Esophagus muscularis mucosa (tissue), 4 donors: ENCODE measurements at places on chromosomes 11 and 22.
A peak's percentile ranks its signal among the peaks of the same experiment; 100 is the strongest.

- DNase-seq: no peak
- H3K36me3 ChIP-seq: no peaks in the 10 kb centered on the region
These were observed 98.2 kb downstream of the MSANTD4 start for GRCh38 chr11:105923807-105924206.

DNA sequence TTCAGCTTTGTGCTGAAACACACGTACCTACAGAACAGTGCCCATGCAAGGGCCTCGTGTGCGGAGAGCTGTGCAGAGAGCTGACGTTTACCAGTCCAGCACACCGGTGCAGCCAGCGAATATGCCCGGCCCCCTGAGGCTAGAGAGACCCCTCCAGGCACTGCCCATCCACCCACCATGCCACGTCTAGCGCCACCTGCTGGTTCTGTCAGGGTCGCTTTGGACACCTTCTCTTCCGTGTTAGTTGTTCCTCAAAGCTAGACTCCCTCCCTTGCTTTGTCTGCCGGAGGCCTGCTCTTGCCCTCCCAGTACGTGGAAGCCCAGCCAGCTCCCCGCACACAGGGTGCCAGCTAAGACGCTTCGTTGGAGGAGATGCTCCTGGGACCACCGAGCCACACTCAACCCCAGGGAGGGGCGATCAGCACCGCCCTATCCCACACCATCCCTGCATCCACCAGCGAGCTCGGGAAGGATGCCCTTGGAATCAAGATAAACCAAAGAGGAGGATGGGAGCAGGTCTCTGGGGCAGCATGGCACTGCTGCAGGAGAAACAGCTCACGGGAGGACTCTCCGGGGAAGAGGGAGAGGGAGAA lies 43.4 kb downstream of the CPT1A start:
- peaks cover 100% of the 10 kb centered on the region for H3K36me3 ChIP-seq
- peaks cover 7% of the 10 kb centered on the region for H3K4me1 ChIP-seq
- H3K27me3 ChIP-seq: no peaks in the 10 kb centered on the region
- no peak for DNase-seq

DNA sequence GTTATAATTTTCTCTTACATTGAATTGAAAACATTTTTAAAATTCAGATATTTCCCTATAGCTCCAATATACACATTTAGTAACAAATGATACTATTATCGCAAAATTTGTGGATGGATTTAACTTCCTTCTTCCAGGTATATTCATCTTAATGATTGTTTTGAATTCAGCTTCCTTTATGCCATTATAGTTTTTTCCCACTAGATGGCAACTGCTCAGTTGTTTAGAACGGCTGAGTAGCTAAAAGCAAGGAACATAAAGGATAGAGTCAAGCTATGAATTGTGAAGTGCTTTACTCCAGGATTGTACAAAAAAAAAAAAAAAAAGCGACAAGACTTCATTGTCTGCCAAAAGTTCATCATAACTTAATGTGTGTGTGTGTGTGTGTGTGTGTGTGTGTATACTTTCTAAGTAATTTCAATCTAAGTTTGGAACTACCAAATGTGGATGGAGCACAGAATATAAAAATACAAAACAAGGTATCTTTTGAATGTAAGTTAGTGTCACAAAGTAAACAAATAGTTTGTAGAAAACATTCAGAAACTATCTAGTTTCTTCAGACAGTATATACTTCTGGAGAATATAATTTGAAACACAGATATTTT lies 846.4 kb downstream of the DLG2 start:
- H3K4me1 ChIP-seq: no peaks in the 10 kb centered on the region
- H3K4me3 ChIP-seq: no peak overlapping the region
- no peaks in the 10 kb centered on the region for H3K36me3 ChIP-seq
- DNase-seq: no peak
- no peaks in the 10 kb centered on the region for H3K27me3 ChIP-seq

DNA sequence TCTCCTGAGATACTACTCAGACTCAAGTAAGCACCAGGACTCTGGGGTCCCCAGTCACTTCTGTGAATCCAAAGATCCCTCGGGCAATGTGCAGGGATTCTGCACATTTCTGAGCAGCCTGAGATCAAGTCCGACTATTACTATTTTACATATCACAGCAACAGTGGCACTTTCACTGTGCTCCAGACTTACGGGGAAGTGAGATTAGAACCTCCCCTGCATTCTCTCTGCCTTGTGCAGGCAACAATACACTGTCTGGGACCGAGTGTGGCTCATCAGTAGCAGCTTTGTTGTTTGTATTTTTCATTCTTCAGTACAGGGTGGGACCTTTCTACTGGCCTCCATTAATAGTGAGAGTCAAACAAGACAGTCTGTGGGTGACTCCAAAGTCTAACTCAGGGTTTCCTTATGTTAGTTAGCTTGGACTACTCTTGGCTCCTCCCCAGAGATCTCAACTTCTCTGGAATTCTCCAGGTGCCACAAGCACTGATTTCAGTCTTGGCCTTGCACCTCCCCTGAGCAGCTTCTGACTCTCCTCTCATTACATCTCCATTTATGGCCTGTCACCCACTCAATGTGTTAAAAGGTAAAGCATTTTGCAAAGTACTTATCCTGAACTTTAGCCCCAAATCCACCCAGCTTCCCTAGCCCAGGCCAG lies 76.2 kb upstream of the TOP3B start:
- peaks cover 6% of the 10 kb centered on the region for H3K4me1 ChIP-seq
- no peaks in the 10 kb centered on the region for H3K36me3 ChIP-seq
- H3K4me3 ChIP-seq: no peak overlapping the region

DNA sequence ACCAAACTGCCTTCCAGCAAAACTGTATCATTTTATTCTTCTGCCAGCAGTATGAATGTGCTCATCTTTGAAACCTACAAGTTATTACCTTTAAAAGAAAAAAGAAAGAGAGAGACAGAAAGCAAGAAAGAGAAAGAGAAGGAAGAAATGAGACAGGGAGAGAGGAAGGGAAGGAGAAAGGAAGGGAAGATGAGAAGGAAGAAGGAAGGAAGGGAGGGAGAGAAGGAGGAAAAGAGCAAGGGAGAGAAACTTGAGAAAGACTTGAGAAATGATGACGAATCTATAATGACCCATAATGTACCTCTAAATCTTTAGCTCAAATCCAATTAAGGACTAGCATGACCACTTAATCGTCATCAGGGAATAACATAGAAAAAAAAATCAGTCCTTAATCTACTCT lies 11.4 kb upstream of the JAML start:
- H3K4me3 ChIP-seq: no peak overlapping the region
- H3K27ac ChIP-seq: no peak overlapping the region
- peaks cover 11% of the 10 kb centered on the region for H3K4me1 ChIP-seq
- no peak for DNase-seq
- no peaks in the 10 kb centered on the region for H3K36me3 ChIP-seq

DNA sequence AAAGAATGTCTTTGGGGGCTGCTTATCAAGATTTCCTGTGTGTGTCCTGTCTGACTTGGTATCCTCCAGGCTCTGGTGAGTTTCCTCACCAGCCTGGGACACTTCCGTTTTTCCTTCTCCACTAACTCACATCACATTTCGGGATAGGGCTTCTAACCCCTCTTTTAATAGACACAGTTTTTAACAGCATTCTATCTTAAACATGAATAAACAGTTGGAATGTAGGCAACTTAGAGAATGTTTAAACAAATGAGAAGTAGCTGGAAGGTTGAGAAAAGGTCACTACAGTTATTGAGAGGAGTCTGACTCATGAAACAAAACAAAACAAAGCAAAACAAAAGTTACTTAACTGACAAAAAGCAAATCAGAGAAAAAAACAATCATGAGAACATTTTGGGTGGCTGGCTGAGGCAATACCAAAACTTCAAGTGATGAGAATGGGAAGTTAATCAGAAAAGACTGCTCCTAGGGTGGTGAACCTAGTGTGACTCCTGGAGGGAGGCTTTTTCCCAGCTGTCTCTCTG lies 64.7 kb upstream of the CTSC start:
- H3K36me3 ChIP-seq: no peaks in the 10 kb centered on the region
- no peak for DNase-seq
- H3K4me3 ChIP-seq: peak overlapping the region; percentile 8
- H3K27me3 ChIP-seq: no peaks in the 10 kb centered on the region
- peak overlapping the region; percentile 11 for H3K27ac ChIP-seq
- H3K4me1 ChIP-seq: peaks cover 17% of the 10 kb centered on the region

GRCh38 chr11:72561856-72562255 lies 112.4 kb downstream of the PDE2A start:
- H3K27ac ChIP-seq: no peak overlapping the region
- no peak overlapping the region for H3K4me3 ChIP-seq
- H3K27me3 ChIP-seq: no peaks in the 10 kb centered on the region
